ENCODE measurements at places on chromosomes 11 and 22.

GRCh38 chr11:27281740-27282590, 81.0 kb downstream of the CCDC34 start:
- no peak for DNase-seq

DNA sequence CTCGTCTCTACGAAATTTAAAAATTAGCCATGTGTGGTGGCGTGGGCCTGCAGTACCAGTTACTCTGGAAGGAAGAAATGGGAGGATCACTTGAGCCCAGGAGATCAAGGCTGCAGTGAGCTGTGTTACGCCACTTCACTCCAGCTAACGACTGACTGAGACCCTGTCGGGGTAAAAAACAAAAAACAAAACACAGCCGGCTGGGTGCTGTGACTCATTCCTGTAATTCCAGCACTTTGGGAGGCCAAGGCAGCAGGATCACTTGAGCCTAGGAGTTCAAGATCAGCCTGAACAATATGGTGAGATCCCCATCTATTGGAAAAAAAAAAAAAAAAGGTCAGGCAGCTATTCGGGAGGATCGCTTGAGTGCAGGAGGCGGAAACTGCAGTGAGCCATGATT, 2.4 kb downstream of the PAFAH1B2 start:
- DNase-seq: no peak

DNA sequence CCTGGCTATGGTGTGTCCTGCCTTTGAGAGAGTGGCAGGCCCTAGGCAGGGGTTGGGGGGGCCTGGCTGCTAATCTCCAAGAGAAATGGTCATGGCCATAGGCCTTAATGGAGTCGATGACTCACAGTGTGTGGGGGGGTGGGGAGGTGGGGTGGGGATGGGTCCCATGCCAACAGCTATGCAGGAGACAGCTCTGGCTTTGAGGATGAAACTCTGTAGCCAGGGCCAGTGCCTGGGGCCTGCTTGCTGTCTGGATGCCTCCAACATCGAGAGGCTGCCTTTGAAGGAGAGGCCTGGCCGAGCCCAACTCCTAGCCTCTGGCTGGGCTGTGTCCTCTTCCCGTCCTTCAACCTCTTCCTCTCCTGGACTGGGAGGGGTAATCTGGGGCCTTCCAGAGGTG, 23.9 kb upstream of the TSPAN18 start:
- DNase-seq: no peak

GRCh38 chr11:72842653-72843330, 28.6 kb downstream of the ATG16L2 start:
- DNase-seq: no peak

GRCh38 chr11:72642043-72642883, 32.0 kb downstream of the PDE2A start:
- DNase-seq: no peak

GRCh38 chr22:33848251-33848650, 72.0 kb downstream of the LARGE1 start:
- no peak for DNase-seq

- no peak for DNase-seq
Observed at GRCh38 chr11:79313530-79313913, 127.3 kb downstream of the TENM4 start.

- DNase-seq: no peak
Observed at GRCh38 chr11:74325649-74326645, 14.5 kb upstream of the P4HA3 start.

GRCh38 chr11:69915151-69915500, 95.9 kb upstream of the FGF3 start:
- no peak for DNase-seq

GRCh38 chr11:1406571-1407485, 17.1 kb downstream of the BRSK2 start:
- DNase-seq: no peak

DNA sequence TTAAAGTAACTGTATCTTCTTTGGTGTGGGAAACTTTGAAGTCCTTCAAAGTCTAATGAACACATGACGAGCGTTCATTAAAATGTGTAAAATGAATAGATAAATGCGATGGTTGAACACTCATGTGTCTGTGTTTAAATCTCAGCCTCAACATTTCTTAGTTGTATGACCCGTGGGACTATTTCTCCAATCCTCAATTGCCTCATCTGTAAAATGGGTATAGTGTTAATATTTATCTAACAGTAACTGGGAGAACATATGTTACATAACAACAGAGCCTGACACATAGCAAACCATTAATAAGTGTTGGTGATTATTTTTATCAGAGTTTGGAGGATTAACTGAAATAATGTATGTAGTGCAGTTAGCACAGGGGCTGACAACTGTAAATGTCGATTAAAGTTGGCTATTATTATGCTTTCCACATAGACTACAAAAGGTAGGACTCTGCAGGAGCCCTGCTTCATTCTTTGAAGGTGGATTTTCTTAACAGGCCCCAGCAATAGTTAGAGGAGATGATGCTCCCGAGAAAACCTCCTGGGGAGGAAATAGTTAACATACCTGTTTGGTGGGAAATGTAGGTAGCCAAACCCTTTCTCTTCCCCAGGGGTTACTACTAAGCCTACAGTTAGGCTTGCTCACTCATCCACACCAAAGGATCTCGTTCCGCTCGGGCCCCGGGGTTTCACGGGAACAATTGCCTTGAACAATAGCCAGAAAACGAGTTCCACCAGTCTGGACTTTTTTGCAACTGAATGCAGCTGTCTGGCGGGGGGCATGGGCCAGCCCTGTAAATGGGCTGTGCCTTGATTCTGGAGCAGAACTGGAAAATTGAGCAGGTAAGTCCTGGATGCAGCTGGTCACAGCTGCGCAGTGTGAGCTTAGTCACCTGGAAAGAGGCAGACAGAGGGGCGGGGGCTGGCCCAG, 133.4 kb downstream of the DBX1 start:
- DNase-seq: no peak

DNA sequence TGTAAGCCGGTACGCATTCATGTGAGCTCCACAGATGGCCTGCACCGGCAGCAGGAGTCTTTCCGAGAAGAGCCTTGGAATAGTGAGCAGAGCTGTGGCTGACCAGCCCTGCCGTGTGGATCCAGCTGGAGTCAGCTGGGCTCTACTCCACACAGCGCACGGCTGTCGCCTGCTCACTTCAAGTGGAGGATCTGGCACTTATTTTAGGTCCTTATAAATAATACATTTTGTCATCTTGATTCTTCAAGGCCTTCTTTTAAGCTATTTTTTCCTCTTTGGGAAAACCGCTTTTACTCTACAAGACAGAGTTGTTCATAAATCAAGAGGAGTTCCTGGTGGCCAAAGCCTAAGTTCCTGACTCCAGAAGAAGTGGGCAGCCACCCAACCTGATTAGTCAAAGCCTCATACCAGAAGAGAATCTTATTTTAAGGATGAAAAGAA, 93.8 kb downstream of the KCNC1 start:
- no peak for DNase-seq

- DNase-seq: no peak
Observed at GRCh38 chr11:112538534-112539280, 278.0 kb upstream of the PLET1 start.

- DNase-seq: no peak
Observed at GRCh38 chr11:75223954-75224643, 16.5 kb upstream of the TPBGL start.

GRCh38 chr11:65560555-65561418, 2.6 kb upstream of the LTBP3 start:
- DNase-seq: no peak

DNA sequence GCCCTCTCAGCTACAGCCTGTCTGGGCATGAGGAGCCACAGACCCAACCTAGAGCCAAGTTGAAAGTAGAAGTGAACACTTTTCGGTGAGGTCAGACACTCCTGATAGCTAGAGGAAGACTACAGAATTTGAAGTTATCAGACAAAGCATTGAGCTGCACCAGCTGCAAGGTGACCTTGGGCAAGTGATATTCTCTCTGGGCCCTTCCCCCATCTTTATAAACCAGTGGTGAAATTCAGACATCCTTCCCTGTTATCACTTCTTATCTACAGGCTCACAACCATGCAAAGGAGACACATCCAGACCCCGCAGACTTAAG, 8.0 kb upstream of the PMM1 start:
- no peak for DNase-seq

DNA sequence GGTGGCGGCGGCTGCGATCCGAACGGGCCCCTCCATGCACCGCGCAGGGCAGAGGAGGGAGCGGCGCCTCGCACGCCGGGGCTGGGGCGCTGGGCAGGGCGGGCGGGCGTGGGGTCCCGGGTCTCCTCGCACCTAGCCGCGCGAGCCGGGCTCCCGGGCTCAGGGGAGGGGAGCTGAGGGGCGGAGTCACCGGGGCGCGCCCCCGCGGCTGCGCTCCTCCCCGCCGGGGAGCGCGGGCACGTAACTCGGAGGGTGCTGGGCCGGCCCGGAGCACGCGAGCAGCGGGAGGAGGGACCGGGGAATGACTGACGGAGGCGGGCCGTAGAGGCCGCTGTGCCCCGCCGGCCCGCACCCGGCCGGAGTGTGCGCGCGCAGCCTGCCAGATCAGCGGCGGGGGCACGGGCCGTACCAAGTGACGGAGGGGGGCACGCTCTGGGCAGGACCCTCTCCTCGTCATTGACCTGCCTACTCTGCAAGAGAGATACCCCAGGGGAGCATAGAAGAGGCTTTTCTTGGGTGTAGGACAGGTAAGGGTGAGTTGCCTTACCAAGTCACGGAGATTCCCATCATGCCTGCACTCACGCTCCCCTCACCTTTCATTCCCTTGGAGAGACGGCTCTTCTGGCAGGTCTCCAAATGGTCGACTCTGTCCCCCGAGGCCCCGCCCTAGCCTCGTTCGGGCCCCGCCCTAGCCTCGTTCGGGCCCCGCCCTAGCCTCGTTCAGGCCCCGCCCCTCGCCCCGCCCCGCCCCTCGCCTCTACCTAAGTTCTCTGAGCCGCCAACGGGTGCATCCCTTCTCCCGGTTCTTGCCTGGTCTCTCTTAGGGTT, at the start of gene CDON:
CDON (minus strand) TSS at position 188 of the 828 bp plus-strand sequence. CDS start 39,390 bp downstream, outside the sequence.
- peak; percentile 81 for DNase-seq

DNA sequence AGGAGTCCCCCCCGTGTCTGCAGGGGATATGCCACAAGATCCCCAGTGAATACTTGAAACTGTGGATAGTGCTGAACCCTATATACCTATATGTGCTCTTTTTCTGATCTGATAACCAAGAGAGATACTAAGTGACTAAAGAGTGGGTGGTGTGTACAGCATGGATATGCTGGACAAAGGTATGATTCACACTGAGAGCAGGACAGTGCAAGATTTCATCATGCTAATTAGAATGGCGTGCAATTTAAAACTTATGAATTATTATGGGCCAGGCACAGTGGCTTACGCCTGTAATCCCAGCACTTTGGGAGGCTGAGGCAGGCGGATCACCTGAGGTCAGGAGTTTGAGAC, 90.2 kb upstream of the ALKBH3 start:
- DNase-seq: no peak

- DNase-seq: no peak
Observed at GRCh38 chr11:69986440-69986787, 91.7 kb upstream of the ANO1 start.

DNA sequence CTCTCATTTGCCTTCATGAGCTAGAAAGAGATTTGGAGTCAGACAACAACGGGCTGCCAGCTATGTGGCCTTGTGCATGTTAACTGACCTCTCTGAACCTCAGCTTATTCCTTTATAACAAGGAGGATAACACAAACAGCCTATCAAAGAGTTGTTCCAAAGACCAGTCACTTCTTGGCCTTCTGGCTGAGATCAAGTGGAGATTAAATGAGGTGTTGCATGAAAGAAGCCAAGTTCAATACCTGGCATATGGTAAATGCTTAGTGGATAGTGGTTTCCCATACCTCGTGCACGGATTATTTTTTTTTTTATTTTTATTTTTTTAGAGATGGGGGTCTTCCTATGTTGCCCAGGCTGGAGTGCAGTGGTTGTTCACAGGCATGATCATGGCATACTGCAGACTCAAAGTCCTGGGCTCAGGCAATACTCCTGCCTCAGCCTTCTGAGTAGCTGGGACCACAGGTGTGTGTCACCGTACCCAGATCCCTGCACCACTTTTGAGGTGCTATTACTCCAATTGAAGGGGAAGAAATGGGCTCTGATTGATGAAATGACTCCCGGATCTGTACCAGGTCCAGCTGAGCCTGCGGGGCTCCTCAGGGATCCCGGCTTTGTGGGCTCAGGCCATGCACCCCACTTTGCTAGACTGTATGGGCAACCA, 4.9 kb downstream of the LGALS1 start:
- no peak for DNase-seq

GRCh38 chr11:121552154-121552553, 99.4 kb upstream of the SORL1-AS1 start:
- no peak for DNase-seq

DNA sequence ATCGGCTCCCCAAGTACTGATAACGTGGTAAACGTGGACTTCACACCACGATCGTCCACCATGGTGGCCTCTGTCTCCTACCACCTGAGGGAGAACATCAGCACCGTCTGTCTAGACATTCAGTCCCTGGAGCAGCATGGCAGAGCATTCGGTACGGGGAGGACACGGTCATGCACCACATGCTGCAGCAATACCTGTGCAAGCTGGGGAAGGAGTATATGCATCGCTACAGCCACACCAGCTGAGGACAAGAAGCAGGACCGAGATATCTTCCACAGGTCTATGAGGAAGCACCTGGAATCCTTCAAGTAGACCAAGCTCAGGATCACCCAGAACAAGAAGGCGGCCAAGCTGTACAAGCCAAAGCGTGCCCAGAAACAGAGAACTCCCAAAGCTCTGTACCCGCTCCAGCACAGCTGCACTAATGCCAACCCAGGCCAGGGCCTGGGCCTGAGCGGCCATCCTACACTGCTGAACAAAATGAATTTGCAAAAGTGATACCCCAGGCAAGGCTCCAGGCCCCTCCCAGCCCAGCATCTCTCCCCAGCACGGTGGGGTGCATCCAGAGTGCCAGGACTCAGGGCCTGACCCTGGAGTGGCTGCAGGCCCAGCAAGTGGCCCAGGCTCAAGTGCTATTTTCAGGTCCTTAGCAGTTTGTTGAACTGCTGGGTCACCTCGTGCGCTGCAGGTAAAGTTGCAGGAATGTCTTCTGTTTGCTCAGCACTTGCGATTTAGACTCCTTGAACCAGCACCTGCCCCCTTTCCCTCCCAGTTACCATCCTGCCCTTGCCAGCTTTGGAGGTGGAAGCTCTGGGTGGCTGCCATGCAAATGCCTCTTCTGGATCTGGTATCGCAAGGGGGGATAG, 119.3 kb upstream of the SERPIND1 start:
- DNase-seq: no peak

- DNase-seq: no peak
Observed at GRCh38 chr11:81497202-81497804, 1236.4 kb downstream of the FAM181B start.

GRCh38 chr11:19259487-19260345, 19.0 kb upstream of the E2F8 start:
- peak; percentile 25 for DNase-seq

GRCh38 chr11:95045812-95046211, 3.4 kb upstream of the KDM4F start:
- DNase-seq: no peak

DNA sequence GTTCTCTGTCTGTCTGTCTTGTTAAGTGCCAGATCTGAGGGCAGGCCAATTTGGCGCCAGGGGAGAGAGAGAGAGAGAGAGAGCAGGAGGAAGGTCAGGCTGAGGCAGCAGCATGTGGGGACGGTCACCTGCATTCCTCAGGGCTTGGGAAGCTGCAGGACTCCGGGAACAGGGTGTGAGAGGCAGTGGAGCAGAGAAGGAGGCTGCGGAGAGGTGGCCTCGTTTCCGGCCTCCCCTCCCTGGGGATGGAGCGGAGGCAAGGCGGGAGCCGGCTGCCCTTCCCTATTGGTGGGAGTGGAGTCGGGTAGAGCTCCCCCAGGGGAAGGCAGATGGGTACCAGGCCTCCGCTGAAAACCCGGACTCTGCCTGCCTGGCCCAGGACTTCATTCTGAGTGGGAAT, 9.7 kb downstream of the CLMP start:
- no peak for DNase-seq

- DNase-seq: no peak
Observed at GRCh38 chr22:48750826-48751440, 1076.7 kb downstream of the BRD1 start.

- no peak for DNase-seq
Observed at GRCh38 chr11:69131644-69132300, 24.0 kb upstream of the SMIM38 start.
